ENCODE measurements at places on chromosomes 4 and X.

GRCh38 chr4:66736606-66737005 lies 808.7 kb downstream of the CENPC start:
- no peak for DNase-seq

- no peak for DNase-seq
These were observed 381.0 kb upstream of the TEX13C start for GRCh38 chrX:124938715-124939114.

DNA sequence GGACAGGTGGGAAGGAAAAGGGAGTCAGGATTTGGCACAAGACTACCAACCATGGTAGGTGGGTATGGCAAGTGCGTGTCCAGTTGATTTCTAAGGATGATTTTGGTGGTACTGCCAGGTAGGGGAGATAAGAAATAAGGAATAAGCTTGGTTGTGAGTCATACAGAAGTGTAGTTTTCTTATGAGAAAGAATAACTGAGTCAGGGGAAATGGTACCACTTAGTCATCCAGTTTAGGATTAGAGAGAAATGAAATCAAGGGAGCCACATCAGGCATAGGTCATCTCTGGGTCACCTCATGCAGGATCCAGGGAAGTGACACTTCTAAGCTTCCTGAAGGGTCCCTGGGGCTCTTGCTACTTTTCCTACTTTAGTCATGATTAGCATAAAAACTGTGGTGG lies 107.1 kb upstream of the C1GALT1C1 start:
- no peak for DNase-seq

DNA sequence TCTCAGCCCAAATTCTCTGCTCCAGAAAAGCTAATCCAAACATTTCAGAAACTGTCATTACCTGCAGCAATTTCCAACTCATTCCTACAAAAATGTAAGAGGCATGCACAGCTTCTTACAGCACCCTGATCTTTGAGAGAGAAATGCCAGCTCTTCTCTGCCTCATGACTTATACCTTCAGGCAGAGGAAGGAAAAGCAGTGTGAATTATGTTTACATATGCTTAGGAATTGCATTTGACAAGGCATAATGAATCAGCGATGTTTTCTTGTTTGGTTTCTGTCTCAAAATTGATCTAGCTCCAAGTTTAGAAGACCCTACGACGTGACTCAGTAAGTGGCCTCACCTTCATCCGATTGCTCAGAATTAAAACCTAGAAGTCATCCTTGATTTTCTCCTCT lies 21.8 kb upstream of the AGA start:
- no peak for DNase-seq

- DNase-seq = no peak
These were observed 12.8 kb upstream of the CFAP299 start for GRCh38 chr4:80322716-80323115.

GRCh38 chr4:112329672-112330375 lies 32.7 kb downstream of the ALPK1 start:
- DNase-seq = no peak

DNA sequence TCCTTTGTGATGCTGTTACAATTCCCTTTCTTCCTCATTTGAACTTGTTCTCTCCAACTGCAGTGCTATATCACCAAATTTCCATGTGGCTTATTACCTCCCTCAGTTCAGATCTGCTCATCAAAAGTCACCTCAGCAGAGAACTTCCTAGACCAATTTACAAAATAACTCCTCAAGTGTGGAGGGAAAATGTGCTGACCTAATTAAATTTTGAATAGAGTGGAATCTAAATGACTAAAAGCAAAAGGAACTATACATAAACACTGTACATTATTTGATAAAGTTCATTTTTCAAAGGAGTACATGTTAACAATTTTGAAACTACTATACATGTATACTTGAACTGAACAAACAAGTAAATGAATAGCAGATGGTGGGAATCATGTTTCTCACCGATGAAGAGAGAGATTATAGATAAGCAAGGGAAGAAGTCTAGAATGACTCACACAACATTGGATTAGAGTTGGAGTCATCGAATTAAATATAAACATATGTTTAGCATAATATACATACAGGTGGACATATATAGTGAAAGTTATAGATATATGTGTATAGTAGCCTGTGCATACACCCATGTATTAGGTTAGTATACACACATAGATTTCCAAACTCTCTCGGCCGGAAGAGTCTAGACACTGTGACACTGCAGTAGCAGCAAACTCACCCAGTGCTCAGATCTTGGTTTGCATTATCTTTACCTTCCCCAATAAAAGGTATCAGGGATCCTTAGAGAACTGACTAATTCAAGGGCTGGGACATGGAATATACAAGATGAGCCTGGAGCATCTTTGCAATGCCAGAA lies 318.7 kb downstream of the PCDH18 start:
- DNase-seq = no peak

DNA sequence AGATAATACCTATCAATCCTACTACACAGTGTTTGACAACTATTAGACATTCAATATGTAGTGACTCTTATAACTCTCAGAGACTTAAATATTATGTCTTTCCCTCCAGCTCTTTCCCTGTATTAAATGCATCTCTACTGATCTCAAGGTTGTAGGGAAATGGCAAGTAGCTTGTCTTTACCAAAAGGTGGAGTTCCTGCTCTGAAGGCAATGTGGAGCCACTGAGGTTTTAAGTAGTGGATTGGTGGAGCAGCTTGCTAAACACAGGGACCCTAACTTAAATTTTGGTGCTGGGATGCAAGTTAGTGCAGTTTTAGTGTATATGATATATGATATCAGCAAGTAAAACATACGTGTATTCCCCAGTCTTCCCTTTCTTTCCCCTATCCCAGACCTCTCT lies 13.1 kb downstream of the FNIP2 start:
- no peak for DNase-seq

GRCh38 chr4:185722029-185722316 lies 90.0 kb downstream of the SORBS2 start:
- no peak for DNase-seq

DNA sequence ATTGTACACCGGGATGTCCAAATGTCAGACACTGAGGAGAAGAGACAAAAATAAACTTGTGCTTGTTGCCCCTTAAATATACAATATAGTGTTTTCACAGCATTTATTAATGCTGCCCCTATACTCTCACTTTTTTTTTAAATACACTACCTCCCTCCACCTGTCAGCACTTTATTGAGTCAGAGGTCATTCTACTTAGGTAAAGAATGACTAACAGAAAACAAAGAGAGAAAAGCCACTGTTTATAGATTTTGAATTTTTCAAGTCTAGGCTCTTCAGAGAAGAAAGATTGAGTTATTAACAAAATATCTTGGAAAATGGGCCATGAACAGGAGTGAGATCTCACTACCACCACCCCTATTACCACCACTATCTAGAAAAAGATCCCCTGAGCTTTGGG lies 58.1 kb downstream of the NIPAL1 start:
- no peak for DNase-seq

GRCh38 chr4:27787195-27787594 lies 926.6 kb downstream of the STIM2 start:
- no peak for DNase-seq

- no peak for DNase-seq
These were observed 64.8 kb downstream of the MAOB start for GRCh38 chrX:43817444-43817843.

DNA sequence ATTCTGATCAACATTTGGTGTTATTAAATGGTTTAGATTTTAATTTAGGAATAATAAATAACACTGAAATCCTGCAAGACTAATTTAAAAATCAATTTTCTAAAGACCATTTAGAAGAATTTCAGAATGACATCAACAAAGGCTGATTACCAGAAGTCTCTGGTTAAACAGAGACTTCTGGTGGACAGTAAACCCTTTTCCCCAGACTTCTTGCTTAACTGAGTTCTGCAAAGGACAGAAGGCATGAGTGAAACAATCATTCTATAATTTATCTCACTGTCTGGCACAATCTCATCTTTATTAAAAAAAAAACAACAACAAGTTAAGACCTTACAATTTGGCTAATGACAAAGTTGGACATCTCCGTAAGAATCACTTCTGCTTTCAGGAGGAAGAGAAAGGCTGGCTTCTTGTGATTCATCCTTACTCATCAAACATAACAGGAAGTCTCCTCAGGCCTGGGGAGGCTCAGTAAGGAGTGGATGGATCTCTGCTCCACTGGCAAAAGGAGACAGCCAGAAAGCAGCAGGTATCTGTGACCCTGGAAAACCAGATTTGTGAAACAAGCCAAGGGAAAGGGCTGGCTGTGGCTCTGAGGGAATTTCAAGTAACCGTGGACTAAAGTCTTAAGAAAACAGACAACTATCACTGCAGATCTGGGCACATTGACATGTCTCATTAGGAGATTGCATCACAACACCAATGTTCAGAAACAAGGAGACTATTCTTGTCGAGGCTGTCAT lies 908 bp upstream of the TLR6 start:
- no peak for DNase-seq

GRCh38 chr4:153146961-153147360 lies 57.3 kb upstream of the TRIM2 start:
- DNase-seq = no peak

DNA sequence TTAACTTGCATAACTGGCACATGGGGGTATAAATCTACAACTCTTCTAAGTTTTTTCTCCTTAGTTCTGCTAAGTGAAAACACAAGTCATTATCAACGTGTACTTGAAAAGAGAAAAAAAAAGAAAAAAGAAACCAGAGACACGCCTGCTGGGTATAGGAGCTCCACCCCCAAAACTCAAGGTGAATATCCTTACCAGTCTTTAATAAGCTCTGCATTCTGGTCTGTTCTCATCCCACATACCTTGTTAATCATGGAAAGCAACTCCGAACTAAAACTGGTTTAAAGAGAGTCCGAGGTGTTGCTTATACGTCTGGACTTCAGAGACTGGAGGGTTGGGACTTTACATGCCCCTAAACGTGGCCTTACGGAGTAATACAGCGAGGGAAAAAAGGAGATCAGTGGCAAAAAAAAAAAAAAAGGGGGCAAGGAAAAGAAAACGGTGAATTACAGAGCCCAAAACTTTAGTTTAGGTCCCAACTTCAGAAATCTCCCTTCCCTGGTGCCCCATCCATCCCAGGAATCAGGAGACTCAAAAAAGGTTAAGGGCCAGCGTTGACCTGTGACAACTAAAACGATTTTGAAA lies 1.0 kb downstream of the PGRMC2 start:
- DNase-seq = no peak

- DNase-seq = no peak
These were observed 115.1 kb upstream of the PNPLA4 start for GRCh38 chrX:8042304-8042703.

GRCh38 chrX:103304705-103305104 lies 6.1 kb downstream of the BEX2 start:
- no peak for DNase-seq

DNA sequence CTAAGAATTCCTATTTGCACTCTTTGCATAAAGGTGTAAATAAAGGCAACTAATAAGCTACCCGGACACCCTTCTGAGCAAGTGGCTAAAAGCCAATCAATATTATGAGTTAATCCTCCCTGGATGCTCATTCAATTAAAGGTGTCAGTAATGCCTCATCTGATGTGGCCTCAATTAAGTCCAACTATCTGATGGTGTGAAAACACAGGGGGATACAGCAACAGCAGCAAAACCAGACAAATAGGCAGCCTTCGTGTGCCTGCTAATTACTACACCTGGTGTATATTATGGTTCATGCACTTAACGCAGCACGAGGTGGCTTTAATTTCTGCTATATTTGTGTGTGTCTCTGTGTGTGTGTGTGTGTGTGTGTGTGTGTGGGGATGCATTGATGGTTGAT lies 244.4 kb downstream of the DCLK2 start:
- DNase-seq = no peak

GRCh38 chr4:81348778-81349094 lies 123.0 kb downstream of the RASGEF1B start:
- DNase-seq = no peak

DNA sequence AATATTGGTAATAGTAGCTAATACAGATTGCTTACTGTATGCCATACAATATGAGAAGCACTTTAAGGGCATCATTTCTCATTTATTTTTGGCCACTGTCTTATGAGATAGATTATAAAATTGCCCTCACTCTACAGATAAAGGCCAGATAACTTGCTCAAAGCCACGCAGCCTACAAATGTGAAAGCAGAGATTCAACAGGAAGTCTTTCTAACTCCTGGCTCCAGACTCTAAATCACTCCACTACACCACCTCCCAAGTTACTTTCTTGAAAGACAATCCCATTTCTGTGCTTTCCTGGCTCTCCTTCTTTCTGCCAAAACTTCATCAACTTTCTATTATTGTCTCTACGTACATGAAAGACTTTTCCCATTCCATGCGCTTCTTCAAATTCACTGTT lies 194.7 kb downstream of the FBXO8 start:
- DNase-seq = no peak

DNA sequence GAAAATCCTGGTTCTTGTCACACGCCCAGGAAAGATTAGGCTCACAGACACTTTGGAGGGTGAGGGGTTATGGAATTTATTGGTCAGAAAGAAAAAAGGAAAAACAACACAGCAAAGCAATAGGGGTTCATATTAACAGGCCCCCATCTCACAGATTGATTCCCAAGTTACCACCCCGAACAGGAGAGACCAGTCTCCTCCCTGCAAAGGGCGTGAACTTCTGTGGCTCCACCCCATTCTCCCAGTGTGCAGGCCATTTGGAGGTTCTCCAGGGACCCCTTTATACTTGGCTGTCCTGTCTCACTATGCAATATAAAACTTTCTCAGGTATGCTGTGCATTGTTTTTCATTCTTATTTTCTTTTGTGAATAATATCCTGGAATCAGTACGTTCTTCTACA lies 7.4 kb downstream of the FGF2 start:
- DNase-seq = no peak

DNA sequence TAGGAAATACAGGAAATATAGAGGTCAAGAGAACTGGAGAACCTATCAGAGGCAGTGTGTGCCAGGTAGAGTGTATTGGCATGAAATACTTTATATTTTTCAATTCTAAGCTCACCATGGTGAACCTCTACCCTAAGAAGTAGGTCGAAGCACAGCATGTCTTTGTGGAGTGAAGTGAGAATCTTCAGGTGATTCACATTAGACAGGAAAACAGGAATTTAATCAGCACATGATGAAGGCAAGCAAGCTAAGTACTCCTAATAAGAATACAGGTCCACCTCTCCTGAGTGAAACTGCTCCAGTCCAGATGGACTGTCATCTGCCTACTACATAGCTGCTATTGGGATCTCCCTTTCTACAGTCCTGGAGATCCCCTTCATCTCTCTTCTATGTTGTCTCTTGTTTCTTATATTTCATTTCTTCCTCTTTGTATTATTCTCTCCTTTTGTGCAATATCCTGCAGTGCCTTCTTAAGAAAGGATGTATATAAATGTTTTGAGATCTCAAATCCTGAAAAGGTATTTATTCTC lies 159.0 kb downstream of the LRBA start:
- DNase-seq = no peak

- DNase-seq = no peak
These were observed 58.4 kb upstream of the HS3ST1 start for GRCh38 chr4:11487139-11487538.

GRCh38 chr4:168409089-168409801 lies 71.0 kb downstream of the DDX60L start:
- no peak for DNase-seq

DNA sequence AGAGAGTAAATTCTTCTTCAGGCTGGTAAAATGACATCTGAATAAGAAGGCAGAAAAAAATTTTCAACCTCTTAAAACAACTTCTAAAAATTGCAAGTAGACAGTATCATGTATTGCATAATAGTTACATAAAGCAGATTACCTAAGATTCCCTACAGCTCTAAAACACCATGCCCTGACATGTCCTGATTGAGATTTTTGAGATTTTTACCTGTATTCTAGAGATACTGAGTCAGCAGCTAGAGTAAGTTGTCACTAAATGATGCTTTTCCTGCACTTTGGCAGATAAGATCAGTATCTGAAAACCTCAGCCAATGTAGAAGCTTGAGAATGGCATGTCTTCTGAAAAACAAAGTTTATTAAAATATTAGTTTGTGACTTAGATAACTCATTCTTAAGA lies 713.6 kb downstream of the CCSER1 start:
- DNase-seq = no peak
